ENCODE measurements at places on chromosomes 3 and 15.

DNA sequence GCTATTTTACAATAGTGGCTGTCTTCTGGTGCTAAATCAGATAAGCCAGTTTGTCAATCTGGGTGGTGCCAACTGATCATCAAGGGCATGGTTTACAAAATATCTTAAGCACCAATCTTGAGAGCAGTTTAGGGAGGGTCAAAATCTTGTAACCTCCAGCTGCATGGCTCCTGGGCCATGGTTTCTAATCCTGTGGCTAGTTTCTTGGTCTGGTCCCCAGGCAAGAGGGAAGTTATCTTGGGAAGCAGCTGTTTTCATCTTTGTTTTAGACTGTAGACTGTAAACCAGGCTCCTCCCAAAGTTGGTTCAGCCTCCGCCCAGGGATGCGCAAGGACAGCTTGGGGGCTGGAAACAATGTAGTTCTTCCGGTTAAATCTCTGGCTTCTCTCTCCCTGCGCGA is 166.8 kb downstream of the IL1RAP start:
- DNase-seq = no peak

DNA sequence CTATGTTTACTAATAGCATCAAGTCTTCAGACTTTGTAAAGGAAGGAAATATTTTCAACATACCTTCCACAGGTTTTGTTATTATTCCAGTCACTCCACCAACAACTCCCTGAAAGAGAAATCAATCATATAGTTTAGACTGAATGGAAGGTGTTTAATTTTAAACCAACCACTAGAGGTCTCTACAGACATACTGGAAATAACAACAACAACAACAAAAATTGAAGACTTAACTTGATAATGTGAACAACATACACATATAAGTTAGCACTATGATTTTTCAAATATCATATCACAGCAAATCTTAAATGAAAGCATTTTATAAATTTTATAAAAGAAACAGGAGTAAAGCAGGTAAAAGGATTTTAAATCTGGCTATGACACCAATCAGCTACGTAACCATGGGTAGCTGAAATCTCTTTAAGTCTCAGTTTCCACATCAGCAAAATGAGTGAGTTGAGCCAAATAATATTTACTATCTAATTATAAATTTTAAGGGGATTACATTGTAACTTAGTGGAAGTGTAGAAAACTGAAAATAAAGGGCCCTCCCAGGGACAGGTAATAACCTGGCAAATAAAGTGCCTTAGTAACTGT is 188.2 kb downstream of the VPS13C start:
- DNase-seq = no peak

DNA sequence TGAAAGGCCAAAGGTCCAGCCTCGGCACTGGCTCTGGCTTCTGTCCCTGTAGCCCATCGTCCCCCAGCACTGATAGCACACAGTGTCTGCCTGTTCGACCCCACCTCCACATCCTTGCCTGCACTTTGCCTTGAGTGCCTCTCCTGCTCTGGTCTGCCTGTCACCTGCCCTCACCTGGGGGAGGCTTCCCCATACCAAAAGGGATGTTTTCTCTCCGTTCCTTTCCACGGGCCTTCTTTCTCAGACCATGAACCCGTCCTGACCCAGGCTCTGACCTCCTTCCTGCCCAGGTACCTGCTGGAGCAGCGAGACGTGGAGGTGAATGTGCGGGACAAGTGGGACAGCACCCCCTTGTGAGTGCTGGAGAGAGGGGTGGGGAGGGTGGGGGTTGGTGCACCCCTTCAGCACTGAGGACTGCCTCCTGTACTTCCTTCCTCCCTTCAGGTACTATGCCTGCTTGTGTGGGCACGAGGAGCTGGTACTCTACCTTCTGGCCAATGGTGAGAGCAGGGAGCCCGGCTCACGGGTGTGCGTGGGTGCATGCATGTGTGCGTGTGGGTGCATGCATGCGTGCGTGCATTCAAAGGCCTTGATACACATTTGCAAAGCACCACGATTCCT is 1.5 kb downstream of the ABTB1 start:
- no peak for DNase-seq

GRCh38 chr15:41024885-41025284 is 71.6 kb downstream of the CHAC1 start:
- DNase-seq = no peak

DNA sequence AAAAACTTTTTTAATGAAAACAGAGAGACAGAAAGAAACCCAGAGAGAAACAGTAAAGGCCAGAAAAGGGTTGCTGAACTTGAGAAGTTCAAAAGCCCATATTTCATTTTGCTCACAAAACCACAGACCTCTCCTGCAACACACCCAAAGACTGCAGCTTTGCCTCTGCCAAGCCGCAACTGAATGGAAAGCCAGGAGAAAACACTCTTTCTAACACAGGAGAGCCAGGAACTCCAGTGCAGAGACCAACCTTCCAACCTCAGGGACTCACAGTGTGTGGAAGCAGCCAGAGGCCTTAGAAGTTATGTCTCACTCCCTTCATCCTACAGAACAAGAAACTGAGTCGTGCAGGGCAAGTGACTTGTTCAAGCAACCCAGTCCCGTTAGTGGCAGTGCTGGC is 163.1 kb upstream of the HES1 start:
- DNase-seq = no peak

- DNase-seq = no peak
Observed at GRCh38 chr3:172287937-172288477, 160.2 kb downstream of the GHSR start.

DNA sequence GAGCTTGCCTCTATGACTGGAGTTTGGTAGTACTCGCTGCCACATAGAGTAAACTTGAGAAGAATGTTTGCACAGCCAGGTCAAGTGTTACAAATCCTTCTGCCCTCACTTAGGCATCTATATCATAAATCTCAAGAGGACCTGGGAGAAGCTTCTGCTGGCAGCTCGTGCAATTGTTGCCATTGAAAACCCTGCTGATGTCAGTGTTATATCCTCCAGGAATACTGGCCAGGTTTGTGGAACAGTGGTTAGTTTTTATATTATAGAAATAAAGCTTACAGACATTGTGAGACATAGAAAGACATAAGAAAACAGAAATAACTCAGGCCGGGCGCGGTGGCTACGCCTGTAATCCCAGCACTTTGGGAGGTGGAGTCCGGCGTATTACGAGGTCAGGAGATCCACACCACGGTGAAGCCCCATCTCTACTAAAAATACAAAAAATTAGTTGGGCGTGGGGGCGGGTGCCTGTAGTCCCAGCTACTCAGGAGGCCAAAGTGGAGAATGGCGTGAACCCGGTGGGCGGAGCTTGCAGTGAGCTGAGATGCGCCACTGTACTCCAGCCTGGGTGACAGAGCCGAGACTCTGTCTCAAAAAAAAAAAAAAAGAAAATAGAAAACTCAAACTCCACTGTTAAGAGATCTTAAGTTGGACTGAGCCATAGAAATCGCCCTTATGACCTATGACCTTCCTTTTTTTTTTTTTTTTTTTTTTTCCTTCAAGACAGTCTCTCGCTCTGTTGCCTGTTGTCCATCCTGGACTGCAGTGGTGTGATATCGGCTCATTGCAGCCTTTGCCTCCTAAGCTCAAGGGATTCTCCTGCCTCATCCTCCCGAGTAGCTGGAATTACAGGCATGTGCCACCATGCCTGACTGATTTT is 2.2 kb downstream of the RPSA start:
- DNase-seq = no peak

- DNase-seq = no peak
Observed at GRCh38 chr3:62134061-62134496, 239.3 kb downstream of the FEZF2 start.

DNA sequence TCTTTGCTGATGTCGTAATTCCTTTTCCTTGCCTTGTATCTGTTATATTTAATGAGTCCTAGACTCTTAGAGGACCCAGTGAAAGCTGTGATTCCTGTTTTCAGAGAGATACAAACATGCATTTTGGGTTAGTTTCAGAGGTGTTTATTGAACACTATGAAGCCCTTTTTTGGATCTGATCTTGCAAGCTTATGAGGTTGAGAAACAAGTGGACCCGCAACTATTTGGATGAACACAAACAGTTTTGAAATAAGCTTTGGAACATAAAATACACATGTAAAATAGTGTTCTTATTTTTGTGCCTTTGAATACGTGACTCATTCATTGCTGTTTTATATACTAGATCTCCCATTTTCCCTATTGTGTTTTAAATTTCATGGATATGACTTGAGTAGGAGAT is 33.5 kb downstream of the SNRK start:
- DNase-seq = no peak

DNA sequence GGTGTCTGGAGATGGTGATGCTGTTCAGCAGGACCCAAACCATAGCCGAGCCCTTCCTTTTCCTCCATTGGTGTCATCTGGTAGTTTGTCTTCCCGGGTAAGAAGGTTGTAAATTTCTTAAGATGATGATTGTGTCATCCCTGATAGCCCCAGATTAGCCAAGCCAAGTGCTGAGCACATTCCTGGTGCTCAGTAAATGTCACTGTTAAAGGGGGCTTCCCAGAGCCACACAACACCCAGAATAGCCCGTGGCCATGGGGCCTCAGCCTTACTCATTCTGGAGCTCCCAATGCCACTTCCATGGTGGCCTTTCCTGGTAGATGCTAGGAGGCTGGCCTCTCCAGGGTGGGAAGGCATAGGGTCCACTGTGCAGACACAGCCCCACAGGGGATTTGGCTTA is 4.6 kb upstream of the PLA2G4B start:
- DNase-seq = no peak

GRCh38 chr3:10309736-10310135 is 11.2 kb downstream of the SEC13 start:
- no peak for DNase-seq

- DNase-seq = no peak
Observed at GRCh38 chr3:13414040-13414729, 5.9 kb downstream of the NUP210 start.
